Right cardiac atrium (tissue), 5 donors: ENCODE measurements at places on chromosomes 3 and 15. TPM values are rescaled to one million over a fixed set of nuclear protein-coding genes. Genes with fewer than 3 reads are reported as not detected.

Gene MESP2
- 0.34 TPM for total RNA-seq

Gene GRAMD1C
- 0.94 TPM for total RNA-seq

Gene CFAP100
- total RNA-seq = not detected

Gene NR2E3
- total RNA-seq = not detected

Gene ALPK3
- total RNA-seq = 95.2 TPM

Gene RPSA
- 642 TPM for total RNA-seq

Gene ANP32A
- 126 TPM for total RNA-seq

Gene SLC25A20
- 48.2 TPM for total RNA-seq

Gene LMCD1
- total RNA-seq = 45.6 TPM

Gene SEMA3B
- total RNA-seq = 19.2 TPM

Gene INO80
- total RNA-seq = 14.9 TPM

Gene DPH3
- 19.0 TPM for total RNA-seq

Gene ZNF662
- total RNA-seq = 7.6 TPM

Gene PLSCR4
- 25.4 TPM for total RNA-seq

Gene RHOV
- total RNA-seq = not detected

Gene GOLGA8G
- not detected for total RNA-seq

Gene IL17RB
- 1.9 TPM for total RNA-seq

Gene SLC6A1
- 0.89 TPM for total RNA-seq

Gene P2RY12
- 1.4 TPM for total RNA-seq

Gene SLC6A11
- total RNA-seq = not detected

Gene GOLGA6A
- not detected for total RNA-seq

Gene RBPMS2
- total RNA-seq = 390 TPM

Gene SCN5A
- total RNA-seq = 150 TPM

Gene SI
- not detected for total RNA-seq

Gene CGGBP1
- total RNA-seq = 52.8 TPM

Gene GPR160
- total RNA-seq = 0.74 TPM

Gene LRTM1
- not detected for total RNA-seq

Gene CLDND1
- 94.3 TPM for total RNA-seq

Gene DAZL
- not detected for total RNA-seq

Gene EXOG
- total RNA-seq = 25.3 TPM

Gene FSIP1
- total RNA-seq = 0.25 TPM

Gene CCK
- not detected for total RNA-seq

Gene TLR9
- total RNA-seq = 0.09 TPM

Gene VGLL3
- 5.6 TPM for total RNA-seq

Gene PLCB2
- 19.5 TPM for total RNA-seq

Gene ANKUB1
- total RNA-seq = not detected

Gene SMARCC1
- 30.1 TPM for total RNA-seq

Gene AMT
- total RNA-seq = 17.4 TPM

Gene A4GNT
- total RNA-seq = not detected
